GM03348 (cell line): ENCODE measurements at places on chromosomes 16 and 17.
A peak's percentile ranks its signal among the peaks of the same experiment; 100 is the strongest.

DNA sequence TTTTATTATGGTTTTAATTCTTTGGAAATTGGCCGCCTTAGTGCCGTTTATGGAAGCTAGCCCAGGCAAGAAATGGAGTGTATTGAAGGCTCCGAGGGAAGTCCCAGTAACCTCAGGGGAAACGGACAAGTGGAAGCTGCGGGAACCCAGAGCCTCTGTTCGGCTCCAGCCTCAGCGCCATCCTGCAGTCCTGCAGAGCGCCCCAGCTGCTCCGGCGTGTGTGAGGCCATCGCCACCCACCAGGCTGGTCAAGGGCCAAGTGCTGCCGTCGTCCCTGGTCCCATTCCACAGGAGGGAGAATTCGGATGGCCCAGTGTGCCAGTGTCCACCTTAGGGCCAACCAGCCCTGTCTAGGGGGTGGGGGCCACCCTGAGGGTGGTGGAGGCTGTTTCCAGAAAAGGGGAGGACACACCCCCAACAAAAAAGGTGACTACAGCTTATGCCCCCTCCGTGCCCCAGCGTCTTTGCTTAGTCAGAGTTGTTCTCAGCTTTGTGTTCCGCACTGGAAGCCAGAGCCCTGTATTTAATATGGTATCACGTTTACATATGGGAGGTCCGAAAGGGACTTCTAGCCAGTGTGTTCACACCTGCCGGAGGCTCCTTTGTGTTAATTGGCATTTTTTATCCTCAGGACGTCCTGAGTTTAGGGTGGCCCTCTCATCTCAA is 13.0 kb downstream of the MGRN1 start:
- no peak for DNase-seq

GRCh38 chr17:65446838-65447526 is 114.5 kb downstream of the AXIN2 start:
- no peak for DNase-seq

DNA sequence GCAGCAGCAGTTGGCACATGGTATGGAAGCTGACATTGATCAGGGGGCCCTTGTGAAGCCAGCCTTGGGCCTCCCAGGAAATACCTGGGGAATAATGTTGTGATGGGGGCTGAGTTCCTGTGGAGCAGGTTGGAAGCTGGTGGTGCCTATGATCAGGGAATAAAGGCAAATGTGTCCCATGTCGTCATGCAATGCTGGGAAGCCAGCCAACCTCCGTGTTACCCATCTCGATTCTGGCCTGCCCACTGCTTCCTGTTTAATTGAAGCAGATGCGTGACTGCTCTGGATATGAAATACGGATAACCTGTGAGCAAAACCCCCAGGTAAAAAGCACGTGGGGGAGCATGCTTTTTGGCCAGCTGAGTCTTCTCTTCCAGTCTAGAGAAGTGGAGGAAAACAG is 580.4 kb upstream of the HSBP1 start:
- no peak for DNase-seq

GRCh38 chr16:67844497-67844896 is 2.2 kb upstream of the NUTF2 start:
- DNase-seq, result peak; percentile 37

GRCh38 chr16:55871411-55872038 is 3.6 kb downstream of the CES5A start:
- DNase-seq, result no peak

- DNase-seq, result no peak
Observed at GRCh38 chr17:42279776-42280630, 3.8 kb upstream of the STAT5B start.

DNA sequence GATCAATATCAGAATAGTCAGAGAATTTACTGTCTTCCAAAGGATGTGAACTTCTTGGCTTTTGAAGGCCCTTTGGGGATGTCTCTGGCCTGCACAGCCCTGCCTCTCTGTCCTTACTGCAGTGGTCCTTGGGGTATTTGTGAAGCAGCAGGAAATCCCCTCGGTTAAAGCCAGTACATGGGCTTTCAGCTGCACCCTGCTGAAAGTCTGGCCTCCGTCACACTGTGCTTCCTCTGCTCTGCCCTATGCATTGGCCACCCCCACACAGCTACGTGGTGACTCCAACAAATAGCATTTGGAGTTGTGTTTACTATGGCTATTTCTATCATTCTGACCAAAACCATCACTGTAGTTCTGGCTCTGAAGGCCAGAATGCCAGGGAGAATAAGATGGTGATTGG is 21.2 kb downstream of the SYCE1L start:
- no peak for DNase-seq

DNA sequence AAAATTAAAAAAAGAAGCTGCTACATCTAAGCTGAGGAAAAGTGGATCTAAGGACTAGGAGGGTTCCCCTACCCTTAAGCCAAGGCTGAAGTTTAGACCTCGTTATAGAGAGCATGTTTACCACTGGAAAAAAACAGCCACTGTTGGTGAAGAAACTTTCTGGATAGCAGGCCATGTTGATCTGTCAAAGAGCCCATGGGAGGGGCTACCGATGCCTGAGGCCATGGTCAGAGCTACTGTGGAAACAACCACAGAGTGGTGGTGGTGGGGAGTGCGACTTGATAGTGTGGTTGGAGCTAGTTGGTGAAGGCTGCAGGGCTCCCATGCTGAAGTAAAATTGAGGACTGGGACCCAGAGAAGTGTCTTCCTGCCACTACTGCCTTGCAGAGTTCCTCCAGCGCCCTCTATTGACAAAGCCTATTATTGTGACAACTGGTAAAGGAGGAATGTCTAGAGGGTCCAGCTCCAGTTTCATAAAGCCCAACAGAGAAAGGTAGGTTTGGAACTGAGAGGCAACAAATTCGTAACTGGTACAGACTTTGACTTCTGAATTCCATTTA is 12.7 kb upstream of the FAM20A start:
- peak; percentile 65 for DNase-seq
